ENCODE measurements at places on chromosomes 6 and 20.

GRCh38 chr6:40523505-40524172 is 63.5 kb downstream of the LRFN2 start:
- DNase-seq, result no peak

- DNase-seq, result no peak
These were observed 284.4 kb downstream of the ESR1 start for GRCh38 chr6:152091851-152092341.

DNA sequence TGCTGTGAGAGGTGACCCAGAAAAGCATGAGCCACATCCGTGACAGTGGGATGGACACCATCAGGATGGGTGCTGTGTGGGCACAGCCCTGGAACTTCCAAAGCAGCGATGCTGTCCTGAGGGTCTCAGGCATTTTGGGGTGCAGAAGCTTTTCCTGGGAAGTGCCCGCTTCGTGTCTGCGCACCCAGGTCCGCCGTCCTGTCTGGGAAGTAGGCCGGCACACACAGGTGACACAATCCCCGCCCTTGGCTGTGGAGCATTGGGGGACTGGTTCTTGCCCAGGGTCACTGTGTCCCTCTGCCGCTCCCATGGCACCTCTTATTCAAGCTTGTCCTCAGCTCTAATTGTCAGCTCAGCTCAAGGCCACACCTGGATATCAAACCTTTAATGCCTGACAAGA is 112.6 kb downstream of the ZDHHC14 start:
- DNase-seq, result no peak

- no peak for DNase-seq
These were observed 60.0 kb downstream of the RFPL4B start for GRCh38 chr6:112407101-112407590.

DNA sequence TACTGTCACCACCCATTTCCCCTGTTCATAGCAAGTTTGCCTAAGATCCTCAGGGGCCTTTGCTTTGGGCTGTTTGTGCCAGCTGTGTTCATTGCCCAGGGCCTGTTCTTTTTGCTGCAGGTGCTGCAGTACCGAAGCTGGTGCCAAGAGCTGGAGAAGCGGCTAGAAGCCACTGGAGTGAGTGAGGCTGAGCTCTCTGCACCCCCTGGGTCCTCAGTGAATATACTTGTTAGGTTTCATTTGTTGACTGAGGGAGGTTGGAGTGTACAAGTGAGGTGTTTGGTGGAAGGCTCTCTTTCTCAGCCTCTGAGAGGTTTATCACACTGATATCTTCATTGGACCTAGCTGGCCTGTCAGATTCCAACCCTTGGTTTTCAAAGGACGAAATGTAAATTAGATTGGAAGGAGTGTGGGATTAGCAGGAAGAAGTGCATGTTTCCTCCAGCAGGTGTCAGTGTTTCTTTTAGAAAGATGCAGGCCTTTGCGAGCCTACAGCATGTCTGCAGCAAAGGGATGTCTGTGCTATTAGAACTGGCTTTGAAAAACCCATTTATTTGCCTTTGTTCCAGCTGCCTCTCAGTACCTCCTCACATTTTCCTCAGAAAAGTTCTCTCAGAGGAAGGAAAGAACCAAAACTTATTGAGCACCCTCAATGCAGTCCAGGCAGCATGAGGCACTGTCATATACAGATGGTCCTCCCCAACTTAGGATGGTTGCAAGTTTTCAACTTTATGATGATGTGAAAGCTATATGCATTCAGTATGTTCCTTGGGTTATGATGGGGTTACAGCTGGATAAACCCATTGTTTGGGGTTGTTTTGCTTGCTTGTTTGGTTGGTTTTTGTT is 8.3 kb downstream of the CEP250 start:
- no peak for DNase-seq

GRCh38 chr6:11778648-11779328 is at the start of gene ADTRP:
Gene ADTRP, minus strand, starts transcription at chr6:11778803. Its CDS starts 44 bp downstream, at chr6:11778759.
- DNase-seq, result no peak

GRCh38 chr20:31967830-31968249 is at the start of gene XKR7:
Gene XKR7, plus strand, starts transcription at chr20:31968151. Its CDS starts 25 bp downstream, at chr20:31968176.
- DNase-seq, result no peak

DNA sequence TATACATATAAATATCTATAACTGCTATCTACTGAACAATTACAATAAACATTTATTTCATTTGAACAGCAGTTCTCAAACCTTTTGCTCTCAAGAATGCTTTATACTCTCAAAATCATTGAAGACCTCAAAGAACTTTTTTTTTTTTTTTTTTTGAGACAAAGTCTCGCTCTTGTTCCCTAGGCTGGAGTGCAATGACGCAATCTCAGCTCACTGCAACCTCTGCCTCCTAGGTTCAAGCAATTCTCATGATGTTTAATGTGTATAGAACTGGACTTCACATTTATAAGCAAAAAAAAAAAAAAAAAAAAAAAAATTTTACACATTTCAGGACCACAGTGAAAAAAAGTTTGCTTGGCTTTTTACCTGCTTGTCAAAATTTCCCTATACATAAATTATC is 11.7 kb downstream of the UBE2V1 start:
- DNase-seq, result no peak

DNA sequence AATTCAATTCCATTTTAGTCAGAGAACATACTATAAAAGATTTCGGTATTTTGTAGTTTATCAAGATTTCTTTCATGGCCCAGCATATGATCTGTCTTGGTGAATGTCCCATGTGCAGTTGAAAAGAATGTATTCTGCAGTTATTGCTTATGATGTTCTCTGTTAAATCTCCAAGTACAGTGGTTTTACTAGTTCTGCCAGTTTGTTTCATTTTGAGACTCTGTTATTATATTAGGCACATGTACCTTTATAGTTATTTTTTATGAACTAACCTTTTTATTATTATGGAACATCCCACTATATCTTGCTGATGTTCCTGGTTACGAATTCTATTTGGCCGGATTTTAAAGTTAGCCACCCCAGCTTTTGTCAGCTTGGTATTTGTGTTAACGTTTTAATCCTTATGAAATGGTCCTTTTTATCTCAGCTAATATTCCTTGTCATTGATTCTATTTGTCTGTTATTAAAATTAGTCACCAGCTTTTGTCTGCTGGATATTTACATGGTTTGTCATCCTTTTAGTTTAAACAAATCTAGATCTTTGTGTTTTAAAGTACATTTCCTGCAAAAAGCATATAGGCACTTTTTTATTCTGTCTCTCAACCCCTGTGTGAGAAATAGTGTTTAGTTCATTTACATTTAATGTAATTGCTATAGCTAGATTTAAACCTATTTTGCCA is 48.9 kb downstream of the VTA1 start:
- DNase-seq, result no peak

GRCh38 chr6:164991573-164991972 is 317.8 kb downstream of the C6orf118 start:
- DNase-seq, result no peak

GRCh38 chr20:32206760-32207625 is 550 bp downstream of the PLAGL2 start:
- DNase-seq, result no peak

DNA sequence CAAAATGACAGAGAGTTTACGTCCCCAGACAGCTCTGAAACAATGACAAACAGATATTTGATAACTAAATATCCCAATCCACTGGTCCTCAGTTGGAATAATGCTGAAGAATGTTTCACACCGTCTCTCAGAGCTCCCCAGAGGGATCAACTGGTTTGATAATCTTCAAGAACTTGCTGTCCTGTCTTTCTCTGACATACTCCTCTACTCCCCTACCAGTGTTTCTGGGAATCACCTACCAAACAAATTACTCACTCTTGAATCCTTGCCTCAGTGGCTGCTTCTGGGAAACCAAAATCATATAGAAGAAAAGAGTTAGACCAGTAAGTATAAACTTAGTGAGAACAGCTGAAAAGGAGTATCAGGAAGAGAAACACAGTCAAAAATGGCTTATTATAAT is 469.7 kb upstream of the JAG1 start:
- no peak for DNase-seq

DNA sequence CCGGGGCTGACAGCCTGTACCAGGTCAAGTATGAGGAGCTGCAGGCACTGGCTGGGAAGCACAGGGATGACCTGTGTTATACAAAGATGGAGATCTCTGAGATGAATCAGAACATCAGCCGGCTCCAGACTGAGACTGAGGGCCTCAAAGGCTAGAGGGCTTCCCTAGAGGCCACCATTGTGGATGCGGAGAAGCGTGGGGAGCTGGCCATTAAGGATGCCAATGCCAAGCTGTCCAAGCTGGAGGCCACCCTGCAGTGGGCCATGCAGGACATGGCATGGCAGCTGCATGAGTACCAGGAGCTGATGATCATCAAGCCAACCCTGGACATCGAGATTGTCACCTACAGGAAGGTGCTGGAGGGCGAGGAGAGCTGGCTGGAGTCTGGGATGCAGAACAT is 46.8 kb downstream of the KIAA0319 start:
- DNase-seq, result no peak

DNA sequence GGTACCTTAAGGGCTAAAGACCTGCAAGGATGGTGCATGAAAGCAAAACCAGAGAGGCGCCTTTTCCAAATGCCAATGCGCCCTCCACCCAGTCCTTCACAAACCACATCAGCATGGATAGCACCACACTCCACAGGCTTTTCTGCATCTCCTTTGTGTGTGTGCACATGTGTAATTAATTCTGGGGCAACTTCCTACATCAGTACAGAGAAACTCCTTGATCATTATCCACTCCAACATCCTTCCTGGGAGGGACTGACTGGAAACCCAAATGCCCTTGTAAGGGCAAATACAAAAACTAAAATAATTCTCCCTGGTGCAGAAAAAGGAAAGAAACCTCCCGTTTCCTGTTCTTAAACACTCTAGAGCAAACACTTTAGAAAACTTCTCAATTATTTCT is 10.8 kb downstream of the SLC52A3 start:
- no peak for DNase-seq

DNA sequence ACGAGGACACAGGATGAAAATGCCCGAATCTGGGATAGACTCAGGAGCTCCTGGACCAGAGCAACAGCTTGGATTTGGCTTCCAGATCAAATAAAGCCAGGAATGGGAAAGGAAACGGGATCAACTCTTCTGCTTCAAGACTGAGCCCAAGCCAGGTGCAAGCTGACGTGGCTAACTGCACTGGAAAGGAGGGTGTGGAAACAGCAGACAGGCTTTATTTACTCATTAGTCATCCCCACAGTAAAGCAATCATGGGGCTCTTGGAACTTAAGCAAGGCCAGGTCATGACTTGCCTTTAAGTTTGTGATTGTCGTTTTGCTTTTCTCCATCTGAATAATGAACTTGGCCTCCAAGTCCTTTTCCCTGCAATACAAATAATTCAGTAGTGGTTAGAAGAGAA is 45.2 kb downstream of the KIF16B start:
- DNase-seq, result no peak

DNA sequence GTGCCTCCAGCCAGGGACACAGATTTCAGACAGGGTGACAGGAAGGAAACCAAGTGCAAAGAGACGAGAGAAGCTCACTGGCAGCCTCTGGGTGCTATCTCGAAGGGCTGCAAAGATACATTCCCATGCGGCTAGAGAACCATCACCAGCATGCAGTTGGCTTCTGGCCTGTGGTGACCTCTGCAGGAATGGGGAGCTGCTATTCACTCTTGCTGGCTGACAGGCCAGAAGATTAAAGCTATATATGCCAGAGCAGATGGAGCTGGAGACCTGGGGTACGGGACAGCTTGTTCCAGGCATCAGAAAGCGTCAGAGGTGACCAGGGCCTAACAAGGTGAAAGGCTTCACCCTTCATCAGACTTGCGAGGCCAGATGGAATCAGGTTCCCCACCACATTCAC is 20.0 kb downstream of the MAP1LC3A start:
- DNase-seq, result peak; percentile 49

DNA sequence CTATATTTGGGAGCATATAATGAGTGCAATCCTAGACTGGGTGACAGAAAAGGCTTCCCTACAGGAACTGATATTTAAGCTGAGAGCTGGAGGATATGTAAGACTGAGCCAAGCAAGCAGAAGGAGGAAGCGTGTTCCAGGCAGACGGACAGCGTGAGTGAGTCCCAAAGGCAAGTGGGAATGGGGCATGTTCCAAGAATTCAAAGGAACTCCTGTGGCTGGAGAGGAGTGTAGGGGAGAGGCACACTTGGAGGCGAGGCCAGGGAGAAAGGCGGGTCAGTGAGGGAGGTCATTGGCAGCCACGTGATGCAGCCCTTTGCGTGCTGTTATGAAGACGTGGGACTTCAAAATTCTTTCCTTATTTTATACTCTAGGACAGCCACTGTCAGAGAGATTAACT is 27.9 kb upstream of the SGK1 start:
- no peak for DNase-seq

DNA sequence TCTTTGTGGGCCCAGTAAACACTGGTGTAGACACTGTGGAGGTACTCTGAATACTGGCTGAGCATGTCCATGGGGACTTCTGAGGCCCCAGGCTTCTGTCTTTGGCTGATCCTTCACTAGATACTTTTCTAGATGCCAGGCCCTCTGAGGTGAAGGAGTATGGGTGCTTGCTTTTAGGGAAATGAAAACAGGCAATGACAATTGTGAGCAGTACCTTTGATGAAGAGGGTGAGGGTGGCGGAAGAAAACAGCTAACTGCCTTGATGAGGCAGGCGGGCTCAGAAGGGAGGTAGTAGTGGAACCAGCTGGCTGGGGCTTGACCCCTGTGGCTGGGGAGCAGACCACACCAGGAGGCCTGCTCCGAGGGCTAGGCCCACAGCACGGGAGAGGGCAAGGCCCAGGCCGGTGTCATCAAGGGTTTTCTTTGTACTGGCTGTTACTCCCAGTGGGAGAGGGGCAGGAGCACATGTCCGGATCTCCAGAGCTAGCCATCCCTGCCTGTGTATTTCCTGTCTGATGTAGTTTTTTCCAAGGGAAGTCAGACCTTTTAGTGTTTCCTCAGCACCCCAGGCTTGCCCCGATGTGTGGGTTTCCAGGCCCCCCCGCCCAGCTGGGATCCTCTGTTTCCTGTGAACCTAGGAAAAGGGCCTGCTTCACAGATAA is 3.9 kb downstream of the PLCG1 start:
- no peak for DNase-seq

- no peak for DNase-seq
These were observed 63.9 kb upstream of the PLEKHG1 start for GRCh38 chr6:150535818-150536220.

DNA sequence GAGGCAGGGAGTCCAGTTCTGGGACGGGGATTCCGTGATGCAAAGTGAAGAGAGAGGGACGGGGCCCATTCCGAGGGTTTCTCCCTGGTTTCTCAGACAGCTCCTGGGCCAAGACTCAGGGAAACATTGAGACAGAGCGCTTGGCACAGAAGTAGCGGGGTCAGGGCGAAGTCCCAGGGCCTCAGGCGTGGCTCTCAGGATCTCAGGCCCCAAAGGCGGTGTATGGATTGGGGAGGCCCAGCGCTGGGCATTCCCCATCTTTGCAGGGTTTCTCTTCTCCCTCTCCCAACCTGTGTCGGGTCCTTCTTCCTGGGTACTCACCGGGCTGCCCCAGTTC is 35.9 kb upstream of the HLA-G start:
- DNase-seq, result no peak

DNA sequence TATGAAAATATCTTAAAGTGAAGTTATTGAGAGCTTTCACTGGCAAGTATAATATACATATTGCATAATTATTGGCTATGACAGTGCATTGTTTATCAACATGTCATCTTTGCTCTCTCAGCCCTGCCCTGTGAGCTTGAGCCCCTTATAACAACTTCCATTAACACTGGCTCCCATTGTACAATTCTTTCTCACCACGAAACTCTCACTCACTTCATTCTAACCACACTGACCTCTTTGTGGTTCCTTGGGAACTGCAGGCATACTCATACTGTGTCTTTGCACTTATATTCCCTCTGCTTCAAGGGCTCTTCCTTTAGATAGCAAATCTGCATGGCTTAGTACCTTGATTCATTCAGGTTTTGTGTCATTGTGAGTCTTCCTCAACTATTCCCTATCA is 411.8 kb downstream of the CDKAL1 start:
- DNase-seq, result no peak

Data from type B pancreatic cell (in vitro differentiated cells).